ENCODE measurements at places on chromosomes 7 and 10.

DNA sequence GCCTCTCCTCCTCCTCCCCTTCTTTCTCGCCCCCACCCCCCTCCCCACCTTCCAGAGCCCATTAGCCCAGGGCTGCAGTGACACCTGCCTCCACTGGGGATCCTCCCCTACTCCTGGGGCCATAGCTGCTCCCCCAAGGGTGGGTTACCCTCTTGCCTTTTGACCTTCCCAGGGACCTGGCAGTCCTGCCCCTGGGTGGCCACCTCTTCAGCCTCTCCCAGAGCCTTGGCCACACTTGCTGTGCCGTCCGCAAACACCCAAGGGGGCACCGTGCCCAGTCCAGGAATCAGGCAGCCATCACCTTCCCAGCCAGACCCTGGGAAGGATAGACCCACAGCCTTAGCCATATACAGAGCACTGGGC, 19.8 kb upstream of the CLDN4 start:
- no peak for DNase-seq

- DNase-seq: no peak
Observed at GRCh38 chr7:112103246-112103645, 103.0 kb downstream of the DOCK4 start.

DNA sequence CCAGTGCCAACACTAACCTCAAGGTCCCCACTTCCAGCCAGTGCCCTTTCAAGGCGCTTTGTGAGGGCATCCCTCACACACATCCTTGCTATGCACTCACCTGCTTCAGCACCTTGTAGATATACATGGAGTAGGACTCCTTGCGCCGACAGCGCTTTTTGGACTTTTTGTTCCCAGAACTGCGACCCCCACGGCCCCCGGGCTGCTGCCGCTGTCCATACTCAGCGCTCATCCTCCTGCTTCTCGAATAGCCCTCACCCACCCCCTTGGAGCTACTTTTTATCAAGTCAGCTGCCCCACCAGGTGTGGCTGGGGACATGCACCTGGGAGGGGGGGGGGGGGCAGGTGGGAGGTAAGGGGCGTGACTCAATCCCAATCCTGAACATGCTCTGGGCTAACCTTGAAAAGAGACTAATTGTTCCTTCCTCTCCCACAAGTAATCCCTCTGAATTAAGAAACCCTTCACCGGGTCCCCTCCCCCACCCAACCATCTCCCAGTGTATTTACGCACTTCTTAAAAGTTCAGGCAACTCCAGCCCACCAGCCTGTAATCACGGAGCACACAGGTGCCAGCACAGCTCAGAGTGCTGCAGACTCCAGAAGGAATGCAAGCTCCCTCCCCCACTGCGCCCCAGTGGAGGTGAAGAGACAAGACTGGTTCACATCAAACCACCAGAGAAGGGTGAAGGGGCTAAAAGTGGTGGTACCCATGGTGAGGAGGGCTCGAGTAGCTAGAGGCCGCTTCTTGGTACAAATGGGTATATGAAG, at the start of gene H2BK1:
Gene H2BK1, minus strand, starts transcription at position 402 of the 768 bp plus-strand sequence. Its CDS starts 170 bp downstream, at position 232.
- DNase-seq: no peak

DNA sequence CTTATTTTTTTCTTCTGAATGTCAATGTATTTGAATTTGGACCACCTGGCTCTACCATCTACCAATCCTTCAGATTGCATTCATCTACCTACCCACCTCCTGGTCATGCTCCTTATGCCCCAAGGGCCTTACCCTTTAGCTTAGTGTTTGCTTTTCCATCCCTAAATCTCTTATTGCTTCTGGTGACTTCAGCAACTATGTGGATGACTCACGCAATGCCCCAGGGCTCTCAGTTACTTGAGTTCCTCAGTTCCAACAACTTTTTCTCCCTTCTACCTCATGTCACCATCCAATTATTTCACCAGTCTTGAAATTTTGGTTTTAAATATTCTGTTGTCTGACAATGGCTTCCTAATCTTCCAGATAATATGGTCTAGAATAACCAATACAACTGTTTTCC, 118.9 kb downstream of the CFAP58 start:
- DNase-seq: peak; percentile 28

- DNase-seq: no peak
Observed at GRCh38 chr7:129052441-129052840, 2.5 kb downstream of the TNPO3 start.

DNA sequence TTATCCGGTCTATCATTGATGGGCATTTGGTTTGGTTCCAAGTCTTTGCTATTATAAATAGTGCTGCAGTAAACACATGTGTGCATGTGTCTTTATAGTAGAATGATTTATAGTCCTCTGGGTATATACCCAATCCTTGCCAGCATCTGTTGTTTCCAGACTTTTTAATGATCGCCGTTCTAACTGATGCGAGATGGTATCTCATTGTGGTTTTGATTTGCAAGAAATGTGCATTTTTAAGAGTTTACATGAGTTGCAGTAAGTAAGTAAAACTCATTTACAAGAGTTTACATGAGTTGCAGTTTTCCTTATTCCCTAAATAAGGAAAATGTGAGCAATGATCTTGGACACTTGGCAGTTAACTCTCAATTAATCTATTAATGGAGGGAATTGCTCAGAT, 312.1 kb downstream of the LHFPL3 start:
- no peak for DNase-seq

GRCh38 chr10:3727268-3727667, 57.7 kb downstream of the KLF6 start:
- no peak for DNase-seq
